ENCODE measurements at places on chromosomes 2 and 18.

DNA sequence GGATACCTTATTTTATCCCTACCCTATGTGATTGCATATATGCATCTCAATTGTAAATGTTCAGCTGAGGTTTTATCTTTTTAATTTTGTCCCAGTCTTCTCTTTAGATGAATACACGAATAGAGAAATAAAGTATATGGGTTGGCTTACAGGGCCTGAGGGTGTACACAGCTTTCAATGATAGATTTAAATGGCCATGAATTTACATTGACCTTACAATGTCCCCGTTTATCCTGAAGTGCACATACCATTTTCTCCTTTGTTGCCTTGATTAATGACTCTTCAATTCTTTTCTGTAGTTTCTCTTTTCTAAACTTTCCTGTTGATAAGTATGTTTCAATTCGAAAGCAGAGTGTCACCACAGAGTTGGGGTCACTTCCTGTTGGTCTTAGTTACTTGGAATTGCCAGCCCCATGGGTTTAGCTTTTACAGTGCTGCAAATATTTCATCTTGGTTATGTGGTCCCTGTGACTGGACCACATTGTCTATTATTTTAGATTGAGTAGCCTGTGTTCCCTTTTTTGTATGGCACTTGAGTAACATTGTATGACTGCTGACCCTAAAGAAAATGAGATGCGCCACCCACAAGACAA lies 1616.3 kb upstream of the ACVR2A start:
- no peak for DNase-seq

- peak; percentile 54 for DNase-seq
These were observed 339.4 kb downstream of the CMPK2 start for GRCh38 chr2:6526093-6526824.

GRCh38 chr2:12717191-12718014 lies 667 bp downstream of the TRIB2 start:
- peak; percentile 26 for DNase-seq

GRCh38 chr2:120771111-120771780 lies 35.6 kb downstream of the GLI2 start:
- DNase-seq = no peak

DNA sequence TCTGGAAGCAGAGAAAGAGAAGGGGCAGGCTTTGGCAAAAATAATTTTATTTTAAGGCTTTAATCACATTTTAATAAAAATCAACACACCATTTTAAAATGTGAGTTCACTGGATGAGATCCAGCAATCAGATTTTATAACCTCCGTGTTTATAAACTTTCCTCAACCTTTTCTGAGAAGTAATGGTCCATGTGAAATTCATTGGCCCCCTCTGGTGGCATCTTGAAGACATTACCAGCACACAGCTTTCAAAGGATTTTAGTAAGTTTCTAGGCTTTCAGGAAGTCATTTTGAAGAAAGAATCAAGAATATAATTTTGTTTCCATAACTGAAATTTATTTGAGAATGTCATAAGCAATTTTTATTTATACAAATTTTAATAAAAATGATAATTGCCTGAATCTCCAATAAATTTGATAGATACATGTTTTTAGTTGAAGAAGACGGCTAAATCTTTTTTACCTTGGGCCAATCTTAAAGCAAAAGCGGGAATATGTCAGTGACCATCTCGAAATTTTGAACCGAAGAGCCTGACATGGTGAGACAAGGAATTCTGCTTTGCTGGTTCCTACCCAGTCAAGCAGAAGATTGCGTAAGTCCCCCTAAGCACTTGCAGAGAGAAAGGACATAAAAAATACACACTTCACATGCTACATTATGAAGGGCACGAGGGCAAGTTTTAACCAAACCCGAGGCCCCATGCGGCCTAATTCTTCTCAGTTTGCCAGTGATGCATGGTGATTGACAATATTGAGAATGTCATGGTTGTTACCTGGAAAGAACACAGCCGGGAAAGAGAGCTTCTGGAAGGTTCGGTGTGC lies 128.4 kb upstream of the CBLN2 start:
- DNase-seq = no peak

DNA sequence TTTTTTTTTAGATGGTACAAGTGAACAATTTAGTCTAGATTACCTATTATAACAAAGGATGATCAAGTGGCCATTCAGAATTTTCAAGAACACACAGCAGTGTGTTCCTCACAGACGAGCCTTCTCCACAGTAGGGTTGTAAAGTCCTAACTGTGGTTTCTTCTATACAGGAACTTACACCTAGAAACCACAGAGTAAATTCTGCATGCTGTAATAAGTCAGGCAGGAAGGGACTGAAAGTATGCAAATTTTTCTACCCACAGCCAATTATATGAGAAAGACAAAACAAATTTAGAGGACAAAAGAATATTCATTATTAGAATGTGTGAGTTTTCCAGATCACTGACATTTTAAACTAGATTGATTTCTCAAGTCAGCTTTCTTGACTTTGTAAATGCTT lies 99.5 kb downstream of the RBMS1 start:
- DNase-seq = no peak

GRCh38 chr2:201685156-201685555 lies 13.3 kb downstream of the MPP4 start:
- DNase-seq = no peak

DNA sequence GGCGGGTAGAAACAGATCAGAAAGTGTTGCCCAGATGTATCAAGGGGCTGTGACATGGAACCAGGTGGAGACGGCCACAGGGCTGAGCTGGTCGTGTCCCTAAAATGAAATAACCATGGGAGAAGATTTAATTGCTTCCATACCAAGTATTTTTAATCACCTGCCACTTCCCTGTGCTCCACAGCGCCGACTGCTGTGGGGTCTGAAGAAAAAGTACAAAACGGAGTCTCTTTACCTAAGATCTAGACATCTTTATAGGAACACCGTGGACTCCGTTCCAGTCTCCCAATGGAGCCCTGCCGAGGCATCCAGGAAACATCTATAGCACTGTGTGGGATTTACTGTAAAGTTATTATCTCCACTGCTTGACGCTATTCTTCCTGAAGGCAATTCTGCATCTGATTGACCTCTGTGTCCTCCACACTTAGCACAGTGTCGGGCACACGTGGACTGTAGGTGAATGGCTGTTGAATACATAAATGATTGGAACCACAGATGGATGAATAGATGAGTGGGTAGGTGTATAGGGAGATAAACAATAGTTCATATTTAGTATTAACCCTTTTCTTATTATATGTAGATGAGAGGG lies 21.6 kb upstream of the GYPC start:
- no peak for DNase-seq

GRCh38 chr2:28134857-28135256 lies 244.3 kb downstream of the BABAM2 start:
- no peak for DNase-seq

- DNase-seq = no peak
These were observed 51.5 kb downstream of the TWIST2 start for GRCh38 chr2:238899386-238899785.

GRCh38 chr2:230864605-230865306 lies at the start of gene ITM2C:
Gene ITM2C (plus strand): TSS chr2:230864942. CDS start chr2:230865026, 84 bp downstream.
- DNase-seq = no peak

DNA sequence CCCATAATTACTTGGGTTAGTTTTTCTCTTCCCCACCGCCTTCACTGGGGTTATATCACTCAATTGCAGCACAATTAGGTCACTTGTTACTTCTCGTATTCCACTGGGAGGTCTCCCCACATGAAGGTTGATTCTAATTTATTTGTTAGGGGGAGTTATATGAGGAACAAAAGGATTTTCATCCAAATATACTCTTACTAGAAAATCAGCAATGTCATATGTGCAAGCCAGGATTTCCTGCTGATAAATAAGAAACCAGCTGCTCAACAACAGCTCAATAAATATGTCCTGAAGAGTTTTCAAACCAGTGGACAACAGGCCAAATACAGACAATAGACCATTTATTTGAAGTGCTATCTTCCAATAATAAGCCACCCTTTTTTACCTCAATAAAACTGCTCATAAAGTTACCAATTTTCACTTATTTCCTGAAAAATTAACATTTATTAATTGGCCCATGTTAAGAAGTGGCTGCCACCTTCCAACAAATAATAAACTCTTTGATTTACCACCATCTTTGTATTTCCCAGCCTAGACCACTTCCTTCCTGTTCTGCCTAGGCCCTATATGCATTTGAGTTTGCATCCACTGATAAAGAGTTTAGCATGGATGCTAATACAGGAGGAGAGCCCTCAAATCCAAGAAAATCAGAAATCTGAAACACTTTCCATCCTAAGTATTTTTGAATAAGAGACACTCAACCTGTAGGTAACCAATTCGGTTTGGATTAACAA lies 184.4 kb upstream of the SLC39A10 start:
- no peak for DNase-seq

GRCh38 chr2:23734416-23734815 lies 192.5 kb downstream of the ATAD2B start:
- DNase-seq = no peak

DNA sequence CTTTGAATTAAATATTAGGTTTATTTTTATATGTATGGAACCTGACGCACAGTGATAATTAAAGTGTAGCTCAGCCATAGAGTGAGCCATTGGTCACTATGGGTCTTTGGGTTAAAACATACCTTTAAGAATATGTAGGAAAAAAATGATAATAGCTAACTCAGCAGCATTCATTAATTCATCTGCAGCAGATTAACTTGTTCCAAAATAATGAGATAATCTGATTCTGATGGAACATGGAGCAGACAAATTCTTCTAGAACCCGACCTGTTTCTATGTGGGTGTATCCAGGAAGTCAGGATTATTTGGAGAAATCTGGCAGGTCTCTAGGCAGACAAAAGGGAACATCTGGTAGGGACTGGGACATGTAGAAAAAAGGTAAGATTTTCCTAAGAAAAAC lies at the start of gene XIRP2:
XIRP2 (plus strand) TSS at position 301 of the 400 bp plus-strand sequence. CDS start 15,003 bp downstream, outside the sequence.
- no peak for DNase-seq

GRCh38 chr2:190763901-190764514 lies 115.1 kb downstream of the NAB1 start:
- no peak for DNase-seq

DNA sequence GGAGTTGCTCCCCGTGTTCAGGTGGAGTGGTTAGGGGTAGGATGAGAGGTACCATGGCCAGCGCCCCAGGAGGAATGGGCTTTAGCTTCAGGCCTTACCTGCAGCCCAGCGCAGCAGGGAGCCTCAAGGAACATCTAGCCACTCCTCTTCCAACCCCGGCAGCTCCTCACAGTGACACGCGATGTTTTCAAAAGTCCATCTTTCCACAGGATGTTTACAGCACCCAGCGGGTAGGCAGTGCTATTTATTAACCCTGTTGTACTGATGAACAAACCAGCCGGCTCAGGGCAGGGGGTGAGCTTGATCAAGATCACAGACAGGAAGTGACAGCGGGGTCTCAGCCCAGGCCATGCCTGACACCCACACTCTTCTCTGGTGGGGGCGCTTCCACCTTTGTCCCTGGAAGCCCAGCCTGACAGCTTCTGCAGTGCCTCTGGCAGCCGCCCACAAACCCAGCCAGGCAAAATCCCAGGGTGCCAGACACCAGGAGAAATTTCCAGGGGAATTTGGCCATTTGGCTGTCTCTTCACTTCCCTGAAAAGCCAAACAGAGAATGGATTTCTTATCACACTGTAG lies 18.4 kb upstream of the PRLH start:
- no peak for DNase-seq

DNA sequence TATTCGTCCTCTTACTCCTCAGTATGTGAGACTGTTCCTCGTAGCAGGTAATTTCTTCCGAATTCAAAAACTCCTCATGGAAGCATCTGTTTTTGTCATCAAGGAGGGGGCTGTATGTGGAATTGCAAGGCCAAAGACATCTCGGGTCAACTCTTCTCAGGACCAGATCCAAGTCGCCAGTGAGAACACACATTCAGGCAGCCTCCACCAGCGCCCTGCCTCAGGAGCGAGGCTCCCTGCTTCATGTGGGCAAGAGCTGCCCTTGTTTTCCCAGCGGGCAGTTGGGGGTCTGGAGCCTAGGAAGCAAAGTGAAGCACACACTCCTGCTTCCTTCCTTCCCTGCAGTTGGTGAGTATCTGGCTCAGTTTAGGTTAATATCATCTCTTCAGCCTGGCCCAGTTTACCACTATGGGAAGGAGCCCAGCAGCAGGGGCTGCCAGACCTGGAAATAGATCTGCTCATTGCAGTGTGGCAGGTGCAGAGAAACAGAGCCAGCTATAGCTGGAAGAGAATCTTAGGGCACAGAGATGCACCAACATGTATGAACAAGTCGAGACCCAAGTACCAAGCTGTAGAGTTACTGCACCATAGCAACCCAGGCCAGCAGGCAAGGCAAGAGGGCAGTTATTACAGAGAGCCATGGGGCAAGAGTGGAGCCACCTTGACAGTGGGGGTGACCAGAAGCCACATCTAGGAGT lies 25.3 kb downstream of the TMEM127 start:
- no peak for DNase-seq

GRCh38 chr18:45518311-45519155 lies 96.7 kb upstream of the SLC14A2 start:
- no peak for DNase-seq

DNA sequence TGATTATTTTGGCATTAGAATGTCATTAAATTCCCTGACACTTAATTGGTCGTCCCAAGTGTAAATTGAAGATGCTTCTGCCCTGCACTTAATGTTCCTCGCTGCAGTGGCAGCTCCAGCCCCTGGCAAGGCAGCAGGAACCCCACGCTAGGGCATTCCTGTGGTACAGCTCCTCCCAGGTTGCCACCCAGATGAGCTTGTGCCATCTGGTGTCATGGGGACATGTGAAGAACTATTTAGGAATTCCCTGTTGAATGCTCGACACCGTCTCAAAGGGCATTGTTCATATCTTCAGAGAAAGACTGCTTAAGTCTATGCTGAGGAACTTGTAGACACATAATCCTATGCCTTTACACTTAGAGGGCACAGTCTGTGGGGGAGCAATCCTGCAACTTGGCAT lies 38.9 kb downstream of the BCL2L11 start:
- DNase-seq = no peak

DNA sequence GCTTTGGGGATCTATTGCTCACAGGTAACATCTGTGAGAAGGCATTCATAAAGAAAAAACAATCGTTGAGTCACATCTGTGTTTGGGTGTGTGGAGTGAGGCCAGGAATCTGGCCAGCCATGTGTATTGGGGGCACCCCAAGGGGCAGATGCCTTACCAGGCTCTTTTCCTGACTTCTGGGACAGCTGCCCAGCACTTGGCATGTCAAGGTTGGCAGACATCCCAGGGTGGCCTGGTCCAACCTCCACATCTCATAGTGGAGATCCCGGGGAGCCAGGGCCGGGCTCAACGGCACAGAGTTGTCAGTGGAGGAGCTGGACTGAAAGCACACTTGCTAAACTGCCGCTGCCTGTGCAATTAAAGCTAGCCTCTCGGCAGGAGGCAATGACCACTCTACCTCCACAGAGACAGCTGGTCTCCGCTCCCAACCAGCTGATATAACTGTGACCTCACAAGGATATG lies 75.3 kb upstream of the MGAT4A start:
- no peak for DNase-seq

GRCh38 chr18:26440644-26441043 lies 107.7 kb downstream of the KCTD1 start:
- DNase-seq = no peak

- DNase-seq = no peak
These were observed 38.5 kb downstream of the INPP5D start for GRCh38 chr2:233098618-233099017.

DNA sequence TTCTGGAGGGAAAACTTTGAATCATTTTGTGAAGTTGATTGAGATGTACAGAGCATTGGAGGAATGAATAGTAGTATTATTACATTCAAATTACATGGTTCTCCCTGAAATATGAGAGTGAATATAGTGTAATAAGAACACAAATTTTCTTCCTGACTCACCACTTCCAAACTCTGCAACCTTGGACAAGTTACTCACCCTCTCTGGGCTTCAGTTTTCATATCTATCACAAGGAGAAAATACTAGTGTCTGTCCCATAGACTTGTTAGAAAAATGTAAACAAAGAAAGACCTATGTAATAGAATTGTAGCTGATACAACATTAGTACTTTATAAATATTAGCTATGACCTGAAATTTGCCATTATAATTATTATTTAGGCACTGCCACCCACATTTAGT lies 150.8 kb downstream of the LRRTM1 start:
- no peak for DNase-seq

All from NCI-H2081 treated with DMSO at 0.1 percent for 48 hours (cell line).